ENCODE measurements at places on chromosomes 7 and 10. TPM values are rescaled to one million over a fixed set of nuclear protein-coding genes. Genes with fewer than 3 reads are reported as not detected.

The KLF6 gene
- polyA plus RNA-seq: 27.2 TPM

The SEMA3D gene
- polyA plus RNA-seq: 0.54 TPM

The CTAGE4 gene
- polyA plus RNA-seq: 0.41 TPM

The GRID1 gene
- polyA plus RNA-seq: 0.29 TPM

The TMEM273 gene
- polyA plus RNA-seq: 23.6 TPM

The DNAJB6 gene
- 154 TPM for polyA plus RNA-seq

Data from right cardiac atrium (tissue), 5 donors.